Lung (tissue), 17 donors: ENCODE measurements at places on chromosomes 12 and 14. TPM values are rescaled to one million over a fixed set of nuclear protein-coding genes. Genes with fewer than 3 reads are reported as not detected.

Gene GLIPR1L1
- not detected for total RNA-seq

Gene GALNT9
- total RNA-seq = 1.4 TPM

Gene JAG2
- 32.1 TPM for total RNA-seq

Gene TBX3
- 126 TPM for total RNA-seq

Gene SLC4A8
- total RNA-seq = 4.8 TPM

Gene MBIP
- 484 TPM for total RNA-seq

Gene NDRG2
- 112 TPM for total RNA-seq

Gene EML1
- total RNA-seq = 88.0 TPM

GRCh38 chr14:87940894-87941293, 52.1 kb downstream of the GALC start:
- no peak overlapping the region for H3K4me3 ChIP-seq
- H3K27ac ChIP-seq = no peak overlapping the region
- H3K27me3 ChIP-seq = no peaks in the 10 kb centered on the region

DNA sequence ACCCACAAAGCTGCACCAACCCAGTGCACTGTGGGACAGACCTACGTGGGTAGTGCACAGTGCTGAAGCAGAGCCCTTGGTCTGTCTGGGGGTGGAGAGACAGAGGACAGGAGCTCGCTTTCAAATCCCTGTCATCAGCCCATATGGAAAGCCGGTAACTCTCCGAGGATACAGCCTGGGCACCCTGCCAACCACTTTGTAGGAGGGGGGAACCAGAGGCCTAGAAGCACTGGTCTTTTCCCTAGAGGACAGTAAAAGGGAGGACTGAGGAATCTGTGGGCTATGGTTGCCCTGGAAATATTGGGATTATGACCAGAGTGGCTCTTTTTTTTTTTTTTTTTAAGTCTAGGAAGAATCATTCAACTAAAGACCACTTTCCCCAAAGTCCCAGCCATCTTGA, 74.3 kb downstream of the MAP3K9 start:
- no peak overlapping the region for H3K4me3 ChIP-seq
- H3K4me1 ChIP-seq = no peaks in the 10 kb centered on the region
- peaks cover 13% of the 10 kb centered on the region for H3K36me3 ChIP-seq
- peak; percentile 50 for DNase-seq

DNA sequence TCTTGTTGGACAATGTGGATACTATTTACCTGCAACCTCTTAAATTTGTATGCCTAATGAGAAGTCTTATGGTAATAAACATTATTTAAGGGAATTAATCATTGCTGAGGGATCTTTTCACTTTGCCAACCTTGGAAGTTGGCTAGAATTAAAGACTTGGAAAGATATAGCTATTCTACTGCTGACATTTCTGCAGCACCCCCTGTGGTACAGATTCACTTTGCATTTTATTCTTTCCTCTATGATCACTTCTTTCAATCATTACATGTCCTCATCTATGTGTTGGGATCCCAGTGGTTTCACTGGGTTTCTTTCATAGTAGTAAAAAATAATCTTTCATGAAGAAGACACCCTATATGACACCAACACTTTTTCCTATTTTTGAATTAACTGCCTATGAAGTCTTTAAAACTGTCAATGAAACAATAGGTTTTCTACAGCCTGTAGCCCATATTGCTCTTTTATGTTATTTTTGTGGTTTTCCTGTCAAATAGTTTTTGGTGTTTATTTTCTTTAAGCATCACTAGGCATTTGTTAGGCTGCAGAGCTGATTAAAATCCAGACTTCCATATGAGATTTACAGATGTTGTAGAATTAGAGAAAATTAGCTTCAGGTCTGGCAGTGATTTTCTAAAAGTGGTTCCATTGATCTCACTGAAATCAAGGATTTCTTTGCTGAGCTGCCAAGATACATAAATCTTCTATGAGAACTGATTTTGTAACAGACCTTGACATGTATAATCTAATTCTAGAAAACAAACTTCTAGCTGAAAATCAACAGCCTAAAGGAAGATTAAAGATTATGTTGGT, 256.1 kb downstream of the NAV3 start:
- no peak for DNase-seq
- no peaks in the 10 kb centered on the region for H3K36me3 ChIP-seq
- peaks cover 2% of the 10 kb centered on the region for H3K4me1 ChIP-seq
- H3K4me3 ChIP-seq = no peak overlapping the region

GRCh38 chr12:4395818-4396217, 16.3 kb upstream of the FGF23 start:
- no peak for DNase-seq
- peaks cover 4% of the 10 kb centered on the region for H3K27me3 ChIP-seq
- no peak overlapping the region for H3K27ac ChIP-seq
- H3K36me3 ChIP-seq = no peaks in the 10 kb centered on the region
- H3K4me3 ChIP-seq = no peak overlapping the region

DNA sequence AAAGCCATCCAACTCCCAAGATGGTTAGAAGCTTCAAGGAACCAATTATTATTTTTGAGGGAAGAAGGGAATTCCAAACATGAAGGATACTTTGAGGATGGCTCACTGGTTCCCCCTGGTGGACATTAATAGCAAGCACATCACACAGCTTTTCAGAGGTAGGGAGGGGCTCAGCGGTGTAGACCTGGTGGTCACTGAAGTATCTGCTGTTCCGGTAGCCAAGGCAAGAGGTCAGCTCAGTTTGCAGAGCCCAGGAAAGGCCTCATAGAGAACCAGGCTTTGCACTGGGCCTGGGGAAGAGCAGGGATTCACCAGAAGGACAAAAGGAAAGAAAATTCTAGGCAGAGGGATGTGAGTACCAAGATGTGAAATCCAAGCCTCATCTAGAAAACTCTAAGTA, 118.7 kb downstream of the KSR2 start:
- peak; percentile 41 for DNase-seq
- H3K4me1 ChIP-seq = no peaks in the 10 kb centered on the region
- H3K27ac ChIP-seq = no peak overlapping the region

DNA sequence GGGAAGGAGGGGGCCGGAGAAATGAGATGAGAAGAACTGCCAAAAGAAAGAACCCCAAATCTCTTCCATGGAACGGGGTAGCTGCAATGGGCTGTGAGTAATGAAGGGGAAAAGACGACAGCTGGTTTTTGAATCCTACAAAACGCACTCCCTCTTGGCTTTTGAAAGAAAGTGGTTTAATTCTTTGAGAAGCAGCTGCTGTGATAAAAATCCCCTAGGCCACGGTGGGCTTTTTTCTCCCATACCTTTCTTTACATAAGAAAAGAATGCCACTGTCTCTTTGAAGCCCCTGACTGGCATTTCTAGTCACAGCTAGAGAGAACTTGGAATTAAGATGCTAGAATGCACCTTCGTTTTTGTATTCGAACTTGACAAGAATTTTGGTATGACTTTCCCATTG, 486.1 kb downstream of the GLT1D1 start:
- no peak overlapping the region for H3K4me3 ChIP-seq
- H3K36me3 ChIP-seq = no peaks in the 10 kb centered on the region
- H3K27me3 ChIP-seq = no peaks in the 10 kb centered on the region
- no peak overlapping the region for H3K27ac ChIP-seq
- DNase-seq = no peak
- H3K4me1 ChIP-seq = no peaks in the 10 kb centered on the region

- no peaks in the 10 kb centered on the region for H3K27me3 ChIP-seq
- no peak overlapping the region for H3K27ac ChIP-seq
- DNase-seq = peak; percentile 96
Measured at GRCh38 chr12:61563665-61564450, 696.3 kb upstream of the USP15 start.

GRCh38 chr12:109950625-109951024, 45.5 kb downstream of the GIT2 start:
- H3K4me1 ChIP-seq = peaks cover 25% of the 10 kb centered on the region
- DNase-seq = no peak
- peaks cover 41% of the 10 kb centered on the region for H3K36me3 ChIP-seq
- H3K4me3 ChIP-seq = no peak overlapping the region

DNA sequence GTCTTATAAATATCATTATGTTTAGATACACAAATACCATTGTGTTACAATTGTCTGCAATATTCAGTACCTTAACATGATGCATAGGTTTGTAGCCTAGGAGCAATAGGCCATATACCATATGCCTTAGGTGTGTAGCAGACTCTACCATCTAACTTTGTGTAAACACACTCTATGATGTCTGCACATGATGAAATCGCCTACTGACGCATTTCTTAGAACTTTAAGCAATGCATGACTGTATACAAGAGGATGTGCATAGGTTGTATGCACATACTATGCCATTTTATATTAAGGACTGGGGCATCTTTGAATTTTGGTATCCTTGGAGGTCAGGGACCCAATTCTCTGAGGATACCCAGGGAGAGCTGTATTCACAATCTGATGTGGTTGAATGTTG, 10.1 kb upstream of the BTG1 start:
- H3K4me3 ChIP-seq = no peak overlapping the region
- no peak for DNase-seq
- H3K27ac ChIP-seq = no peak overlapping the region
- no peaks in the 10 kb centered on the region for H3K27me3 ChIP-seq
- H3K4me1 ChIP-seq = peaks cover 5% of the 10 kb centered on the region

- no peak overlapping the region for H3K4me3 ChIP-seq
- no peaks in the 10 kb centered on the region for H3K4me1 ChIP-seq
- H3K36me3 ChIP-seq = no peaks in the 10 kb centered on the region
- DNase-seq = no peak
Measured at GRCh38 chr12:75099210-75099609, 110.4 kb downstream of the KCNC2 start.

GRCh38 chr12:6241495-6241894, 41.3 kb downstream of the CD9 start:
- DNase-seq = peak; percentile 50
- no peaks in the 10 kb centered on the region for H3K27me3 ChIP-seq
- H3K27ac ChIP-seq = peak overlapping the region; percentile 45
- H3K36me3 ChIP-seq = no peaks in the 10 kb centered on the region
- H3K4me3 ChIP-seq = no peak overlapping the region

DNA sequence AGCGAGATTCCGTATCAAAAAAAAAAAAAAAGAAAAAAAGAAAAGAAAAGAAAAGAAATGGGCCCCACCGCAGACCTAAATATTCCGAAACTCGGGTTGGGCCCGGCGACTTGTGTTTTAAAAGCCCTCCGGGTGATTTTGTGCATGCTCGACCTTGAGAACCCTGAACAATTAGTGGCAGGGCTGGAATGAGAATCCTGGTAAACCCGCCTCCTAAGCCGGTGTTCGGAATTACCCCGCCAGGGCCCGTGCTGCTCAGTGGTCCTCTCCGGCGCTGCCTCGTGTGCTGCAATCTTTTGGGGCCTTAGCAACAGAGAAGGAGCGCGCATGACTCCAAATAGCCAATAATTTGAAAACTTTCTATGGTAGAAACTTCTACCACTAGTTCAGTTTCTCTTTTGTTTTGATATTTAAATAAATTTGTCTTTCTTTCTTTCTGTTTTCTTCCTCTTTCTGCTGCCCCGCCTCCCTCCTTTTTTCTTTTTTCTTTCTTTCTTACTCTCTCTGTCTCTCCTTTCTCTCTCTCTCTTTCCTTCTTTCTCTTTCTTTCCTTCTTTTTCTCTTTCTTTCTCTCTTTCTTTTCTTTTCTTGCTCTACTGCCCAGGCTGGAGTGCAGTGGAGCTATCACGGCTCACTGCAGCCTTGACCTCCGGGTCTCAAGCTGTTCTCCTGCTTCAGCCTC, 1.5 kb upstream of the GALNT6 start:
- peaks cover 27% of the 10 kb centered on the region for H3K4me1 ChIP-seq
- no peak overlapping the region for H3K27ac ChIP-seq
- DNase-seq = peak; percentile 27
- H3K36me3 ChIP-seq = no peaks in the 10 kb centered on the region
- peaks cover 13% of the 10 kb centered on the region for H3K27me3 ChIP-seq

DNA sequence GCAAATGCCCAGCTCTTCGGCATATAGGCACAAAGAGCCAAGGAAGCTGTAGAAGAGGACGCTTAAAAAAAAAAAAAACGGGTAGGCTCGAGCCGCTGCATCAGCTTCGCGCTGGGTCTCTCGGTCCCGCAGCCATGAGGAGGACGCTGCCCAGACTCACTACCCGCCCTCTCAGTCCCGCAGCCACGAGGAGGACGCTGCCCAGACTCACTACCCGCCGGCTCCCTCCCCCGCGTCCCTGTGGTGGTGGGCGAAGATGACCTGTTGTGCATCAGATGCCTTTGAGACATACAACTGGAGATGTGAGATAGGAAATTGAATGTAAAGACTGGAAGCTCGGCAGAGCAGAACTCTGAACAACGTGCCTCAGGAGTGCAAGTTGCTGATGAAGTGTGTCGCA, 11.4 kb upstream of the SPSB2 start:
- H3K4me3 ChIP-seq = no peak overlapping the region
- H3K27me3 ChIP-seq = no peaks in the 10 kb centered on the region
- DNase-seq = no peak
- no peaks in the 10 kb centered on the region for H3K36me3 ChIP-seq

- no peaks in the 10 kb centered on the region for H3K27me3 ChIP-seq
- H3K36me3 ChIP-seq = no peaks in the 10 kb centered on the region
- H3K27ac ChIP-seq = no peak overlapping the region
- no peak for DNase-seq
- no peaks in the 10 kb centered on the region for H3K4me1 ChIP-seq
Measured at GRCh38 chr14:74035556-74035955, 16.4 kb downstream of the BBOF1 start.

- H3K4me1 ChIP-seq = peaks cover 3% of the 10 kb centered on the region
- no peak for DNase-seq
- no peaks in the 10 kb centered on the region for H3K36me3 ChIP-seq
- H3K4me3 ChIP-seq = no peak overlapping the region
- no peak overlapping the region for H3K27ac ChIP-seq
Measured at GRCh38 chr12:88338486-88338885, 196.4 kb downstream of the TMTC3 start.

- no peaks in the 10 kb centered on the region for H3K27me3 ChIP-seq
- H3K27ac ChIP-seq = no peak overlapping the region
- no peak overlapping the region for H3K4me3 ChIP-seq
- no peak for DNase-seq
- H3K4me1 ChIP-seq = no peaks in the 10 kb centered on the region
Measured at GRCh38 chr14:48391661-48392060, 716.3 kb upstream of the MDGA2 start.

- H3K27ac ChIP-seq = no peak overlapping the region
- no peak overlapping the region for H3K4me3 ChIP-seq
- no peaks in the 10 kb centered on the region for H3K27me3 ChIP-seq
- H3K36me3 ChIP-seq = peaks cover 13% of the 10 kb centered on the region
Measured at GRCh38 chr12:69254046-69254445, 14.7 kb downstream of the CPSF6 start.

GRCh38 chr14:85454226-85454813, 75.6 kb upstream of the FLRT2 start:
- H3K27me3 ChIP-seq = no peaks in the 10 kb centered on the region
- no peaks in the 10 kb centered on the region for H3K4me1 ChIP-seq
- no peaks in the 10 kb centered on the region for H3K36me3 ChIP-seq
- no peak overlapping the region for H3K4me3 ChIP-seq
- no peak overlapping the region for H3K27ac ChIP-seq

DNA sequence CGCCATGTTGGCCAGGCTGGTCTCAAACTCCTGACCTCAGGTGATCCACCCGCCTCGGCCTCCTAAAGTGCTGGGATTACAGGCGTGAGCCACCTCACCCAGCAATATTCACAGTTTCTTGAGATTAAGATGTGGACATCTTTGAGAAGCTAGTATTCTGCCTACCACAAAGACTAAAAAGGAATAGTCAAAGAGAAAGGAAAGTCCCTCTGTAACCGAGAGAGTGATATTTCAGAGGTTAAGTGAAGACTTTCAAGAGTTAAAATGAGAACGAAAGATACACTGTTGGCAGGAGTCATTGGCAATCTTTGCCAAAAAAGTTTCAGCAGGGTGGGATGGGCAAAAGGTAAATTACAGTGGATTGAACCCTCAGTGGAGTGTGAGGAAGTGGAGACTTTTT, 15.6 kb downstream of the DGKA start:
- no peak overlapping the region for H3K4me3 ChIP-seq
- H3K27ac ChIP-seq = no peak overlapping the region
- DNase-seq = no peak
- no peaks in the 10 kb centered on the region for H3K27me3 ChIP-seq
- peaks cover 4% of the 10 kb centered on the region for H3K36me3 ChIP-seq
